NCI-H2171 (cell line): ENCODE measurements at places on chromosomes 2 and 18.
A peak's percentile ranks its signal among the peaks of the same experiment; 100 is the strongest.

GRCh38 chr2:40606862-40607261 lies 155.0 kb upstream of the SLC8A1 start:
- DNase-seq: no peak

DNA sequence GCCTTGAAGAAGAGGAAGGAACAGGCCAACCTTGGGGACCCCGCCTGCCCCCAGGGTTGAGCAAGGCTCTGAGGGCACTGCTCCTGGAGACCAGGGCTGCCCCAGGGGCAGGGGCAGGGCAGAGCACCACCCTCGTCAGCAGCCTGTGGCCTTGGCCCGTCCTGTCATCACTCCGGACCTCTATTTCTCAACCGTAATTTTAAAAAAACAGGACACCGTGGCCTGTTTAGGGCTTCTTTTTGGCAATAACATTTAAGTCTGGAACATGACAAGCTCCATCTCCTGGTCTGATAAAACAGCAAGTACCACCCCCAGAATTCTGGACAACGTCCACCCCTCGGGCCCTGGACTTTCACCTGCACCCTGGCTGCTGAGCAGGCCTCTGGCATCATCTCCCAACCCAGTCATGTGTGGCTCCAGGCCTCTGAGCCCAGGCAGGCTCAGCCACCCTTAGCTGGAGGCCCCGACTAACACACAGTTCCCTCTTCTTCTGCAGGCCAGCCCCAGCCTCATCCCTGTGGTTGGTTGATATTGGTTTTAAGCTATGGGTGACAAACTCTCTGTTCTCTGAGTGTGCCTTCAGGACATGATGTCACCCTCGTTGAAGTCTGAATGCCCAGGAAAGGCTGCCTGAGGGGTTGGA lies 22.6 kb upstream of the ID2 start:
- no peak for DNase-seq

- no peak for DNase-seq
Observed at GRCh38 chr2:129191530-129191929, 787.9 kb upstream of the RAB6C start.

GRCh38 chr2:158795195-158795924 lies at the start of gene DAPL1:
TSS of gene DAPL1 (plus strand) at chr2:158795317. CDS start at chr2:158795373, 56 bp downstream.
- peak; percentile 36 for DNase-seq

DNA sequence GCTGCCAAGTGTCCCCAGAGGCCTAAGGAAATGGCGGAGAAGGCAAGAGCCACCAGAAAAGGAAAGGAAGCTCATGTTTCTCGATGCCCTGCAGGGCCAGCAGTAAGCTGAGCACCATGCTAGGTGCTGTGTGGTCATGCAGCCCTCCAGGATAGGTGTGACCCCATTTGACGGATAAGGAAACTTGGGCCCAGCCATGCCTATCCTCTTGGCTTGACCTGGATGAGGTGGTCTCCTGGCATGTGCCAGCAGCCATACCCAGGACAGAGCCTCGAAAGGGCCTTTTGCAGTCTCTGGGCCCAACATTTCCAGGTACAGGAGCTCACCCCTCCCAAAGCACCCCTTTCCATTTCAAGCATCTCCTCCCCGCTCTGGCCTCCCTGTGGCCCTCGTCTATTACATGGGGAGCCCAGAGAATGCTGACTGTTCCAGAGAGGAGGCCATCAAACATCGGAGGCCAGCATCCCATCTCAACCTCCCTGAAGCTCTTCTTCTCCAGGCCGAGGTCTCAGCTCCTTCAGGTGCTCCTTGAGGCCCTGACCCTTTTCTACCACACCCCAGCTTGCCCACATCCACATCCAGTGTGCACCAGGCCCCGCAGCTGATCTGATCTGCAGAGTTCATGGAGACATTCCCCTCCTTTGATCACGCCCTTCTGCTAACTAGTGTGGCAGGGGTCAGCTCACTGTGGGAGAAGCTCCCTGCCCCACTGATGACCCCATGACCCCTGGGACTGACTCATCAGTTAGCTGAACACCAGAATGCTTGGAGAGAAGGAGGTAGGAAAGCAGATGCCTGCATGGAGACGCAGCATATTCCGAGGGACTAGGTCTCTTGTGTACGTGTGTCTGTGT lies 208.4 kb downstream of the TNS1 start:
- no peak for DNase-seq

DNA sequence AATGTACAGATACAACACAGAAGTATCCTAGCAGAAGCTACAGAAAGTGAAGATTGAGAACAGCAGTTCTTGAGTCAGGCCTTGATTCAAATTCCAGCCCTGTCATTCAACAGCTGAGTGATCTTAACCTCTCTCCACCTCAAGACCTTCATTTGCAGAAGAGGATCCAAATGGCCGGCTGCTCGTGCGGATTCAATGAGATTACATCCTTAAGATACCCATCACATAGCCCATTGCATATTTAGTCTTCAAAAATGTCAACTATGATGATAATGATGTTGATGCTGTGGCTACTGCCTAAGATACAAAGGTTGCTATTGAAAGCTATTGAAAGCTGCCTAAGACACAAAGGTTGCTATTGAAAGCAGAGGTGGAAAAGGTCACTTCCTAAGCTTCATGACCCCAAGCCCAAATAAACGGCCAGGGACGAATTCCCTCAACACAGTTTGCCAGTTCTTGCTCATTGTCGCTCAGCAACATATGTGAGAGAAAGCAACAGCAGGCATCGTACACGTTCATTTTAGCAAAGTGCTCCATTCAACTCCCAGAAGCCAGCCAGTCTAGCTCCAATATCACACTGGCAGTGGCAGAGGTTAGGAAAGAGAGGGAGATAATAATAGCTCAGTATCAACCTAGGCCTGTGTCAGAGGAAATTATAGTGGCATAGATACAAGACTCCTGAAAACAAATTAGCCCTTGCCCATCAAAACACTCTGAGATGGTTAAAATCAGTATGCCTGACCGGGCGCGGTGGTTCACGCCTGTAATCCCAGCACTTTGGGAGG lies 36.1 kb downstream of the MRPL35 start:
- no peak for DNase-seq

- DNase-seq: no peak
Observed at GRCh38 chr2:231160701-231161100, 35.9 kb upstream of the HTR2B start.

DNA sequence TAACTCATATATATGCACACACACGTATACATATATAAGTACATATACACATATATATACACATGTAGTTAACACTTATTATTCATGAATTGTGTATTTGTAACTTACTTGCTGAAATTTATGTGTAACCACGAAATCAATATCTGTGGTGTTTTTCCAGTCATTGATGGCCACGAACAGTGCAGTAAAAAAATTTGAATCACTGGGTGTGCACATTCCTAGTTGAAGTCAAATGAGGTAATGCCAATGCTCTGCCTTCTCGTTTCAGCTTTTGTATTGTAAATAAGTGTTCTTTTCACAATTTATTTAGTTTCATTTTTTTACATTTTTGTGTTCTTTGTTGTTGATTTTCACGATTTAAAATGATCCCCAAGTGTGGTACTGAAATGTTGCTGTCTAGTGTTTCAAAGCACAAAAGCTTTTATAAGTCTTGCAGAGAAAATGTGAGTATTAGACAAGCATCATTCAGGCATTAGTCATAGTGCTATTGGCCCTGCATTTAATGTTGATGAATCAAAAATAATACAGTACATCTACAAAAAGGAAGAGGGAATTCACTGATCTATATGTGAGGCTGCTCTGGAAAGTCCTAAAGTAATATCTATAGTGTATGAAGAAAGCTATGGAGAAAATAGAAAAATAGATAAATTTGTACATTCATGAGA lies 419.0 kb downstream of the DSC3 start:
- no peak for DNase-seq

- no peak for DNase-seq
Observed at GRCh38 chr18:33264566-33264965, 176.0 kb downstream of the CCDC178 start.

DNA sequence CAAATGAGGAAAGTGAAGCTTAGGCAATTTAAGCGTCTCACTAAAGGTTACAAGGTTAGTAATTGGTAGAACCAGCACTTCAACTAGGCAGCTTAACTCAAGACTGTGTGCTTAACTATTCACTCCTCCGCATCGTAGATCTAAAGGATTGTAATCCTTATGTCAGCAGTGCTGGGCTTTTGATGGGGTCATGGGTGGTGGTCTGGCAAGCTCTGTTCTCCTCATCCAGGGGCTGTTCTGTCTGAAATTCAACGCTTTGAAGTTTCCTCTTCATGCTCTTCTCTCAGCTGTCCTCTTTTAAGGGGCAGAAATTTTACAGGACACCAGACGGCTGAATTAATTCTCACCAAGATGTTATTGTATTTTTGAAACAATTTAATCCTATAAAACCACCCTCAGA lies 165.5 kb upstream of the FAM98A start:
- no peak for DNase-seq

- no peak for DNase-seq
Observed at GRCh38 chr2:115678129-115678528, 1235.7 kb downstream of the DPP10 start.

DNA sequence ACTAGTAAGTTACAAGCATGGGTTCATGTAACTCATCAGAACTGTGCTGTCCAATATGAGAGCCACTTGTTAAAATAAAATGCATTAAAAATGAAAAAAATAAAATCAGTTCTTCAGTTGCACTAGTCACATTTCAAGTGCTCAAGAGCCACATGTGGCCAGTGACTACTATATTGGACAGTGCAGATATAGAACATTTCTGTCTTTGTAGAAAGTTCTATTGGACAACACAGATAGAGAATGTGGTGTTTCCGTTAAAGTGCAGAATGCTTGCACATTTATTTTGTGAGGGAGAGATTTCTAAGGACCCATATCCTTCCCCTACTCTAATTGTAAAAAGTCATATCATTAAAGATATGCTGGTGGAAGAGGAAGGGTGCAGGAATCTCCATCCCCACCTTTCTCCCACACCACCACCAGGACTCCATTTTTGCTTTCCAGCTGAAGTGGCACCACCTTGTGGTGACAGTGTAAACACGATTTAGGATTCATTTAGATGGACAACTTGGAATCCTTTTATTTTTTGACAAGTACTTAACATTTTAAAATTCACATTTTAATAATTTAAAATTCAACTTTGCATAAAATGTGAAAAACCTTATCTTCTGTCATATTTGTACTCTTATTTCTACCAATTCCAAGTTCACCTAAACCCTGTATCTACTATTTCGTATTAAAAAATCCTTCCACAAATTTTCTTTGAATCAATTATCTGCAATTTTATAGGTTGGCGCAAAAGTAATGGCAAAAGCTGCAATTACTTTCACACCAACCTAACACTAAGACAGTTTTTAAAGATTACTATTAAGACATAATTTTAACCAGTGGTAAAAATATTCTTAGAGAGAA lies 9.4 kb upstream of the CD302 start:
- DNase-seq: peak; percentile 17

- no peak for DNase-seq
Observed at GRCh38 chr2:147630585-147630984, 214.2 kb upstream of the ACVR2A start.

GRCh38 chr18:5311301-5311989 lies 15.9 kb upstream of the ZBTB14 start:
- no peak for DNase-seq

GRCh38 chr2:60533101-60534051 lies 20.1 kb downstream of the BCL11A start:
- no peak for DNase-seq

DNA sequence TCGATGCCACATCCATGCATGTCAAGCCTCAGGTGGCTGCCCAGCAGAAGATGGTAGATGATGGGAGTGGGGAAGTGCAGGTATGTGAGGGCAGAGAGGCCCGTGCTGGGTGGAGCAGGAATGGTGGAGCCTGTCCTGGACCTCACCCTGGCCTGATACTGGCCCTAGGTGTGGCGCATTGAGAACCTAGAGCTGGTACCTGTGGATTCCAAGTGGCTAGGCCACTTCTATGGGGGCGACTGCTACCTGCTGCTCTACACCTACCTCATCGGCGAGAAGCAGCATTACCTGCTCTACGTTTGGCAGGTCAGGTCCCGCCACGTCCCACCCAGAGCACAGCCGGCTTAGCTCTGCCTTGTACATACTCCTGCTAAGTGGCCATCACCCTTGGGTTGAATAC lies 13.0 kb downstream of the VIL1 start:
- DNase-seq: no peak

GRCh38 chr2:25105336-25106085 lies 62.9 kb downstream of the POMC start:
- no peak for DNase-seq

DNA sequence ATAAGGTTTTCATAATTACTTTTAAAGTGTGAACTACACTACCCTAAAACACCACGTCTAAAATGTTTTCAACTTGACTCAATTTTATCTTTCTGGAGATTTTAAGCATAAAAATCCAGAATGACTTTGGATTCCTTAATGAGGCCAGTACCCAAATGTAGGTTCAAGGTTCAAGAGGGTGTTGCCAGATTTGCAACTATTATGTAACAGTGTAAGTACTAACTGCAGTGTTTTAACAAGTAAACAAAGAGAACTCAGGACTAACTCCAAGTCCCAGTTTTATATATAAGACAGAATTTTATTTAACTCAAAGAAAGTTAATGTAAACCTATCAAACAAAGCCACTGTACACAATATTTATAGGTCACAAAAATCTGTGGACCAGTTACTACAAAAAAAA lies 5.7 kb downstream of the HIBCH start:
- no peak for DNase-seq

GRCh38 chr18:49988101-49988500 lies 174.8 kb upstream of the ACAA2 start:
- no peak for DNase-seq

DNA sequence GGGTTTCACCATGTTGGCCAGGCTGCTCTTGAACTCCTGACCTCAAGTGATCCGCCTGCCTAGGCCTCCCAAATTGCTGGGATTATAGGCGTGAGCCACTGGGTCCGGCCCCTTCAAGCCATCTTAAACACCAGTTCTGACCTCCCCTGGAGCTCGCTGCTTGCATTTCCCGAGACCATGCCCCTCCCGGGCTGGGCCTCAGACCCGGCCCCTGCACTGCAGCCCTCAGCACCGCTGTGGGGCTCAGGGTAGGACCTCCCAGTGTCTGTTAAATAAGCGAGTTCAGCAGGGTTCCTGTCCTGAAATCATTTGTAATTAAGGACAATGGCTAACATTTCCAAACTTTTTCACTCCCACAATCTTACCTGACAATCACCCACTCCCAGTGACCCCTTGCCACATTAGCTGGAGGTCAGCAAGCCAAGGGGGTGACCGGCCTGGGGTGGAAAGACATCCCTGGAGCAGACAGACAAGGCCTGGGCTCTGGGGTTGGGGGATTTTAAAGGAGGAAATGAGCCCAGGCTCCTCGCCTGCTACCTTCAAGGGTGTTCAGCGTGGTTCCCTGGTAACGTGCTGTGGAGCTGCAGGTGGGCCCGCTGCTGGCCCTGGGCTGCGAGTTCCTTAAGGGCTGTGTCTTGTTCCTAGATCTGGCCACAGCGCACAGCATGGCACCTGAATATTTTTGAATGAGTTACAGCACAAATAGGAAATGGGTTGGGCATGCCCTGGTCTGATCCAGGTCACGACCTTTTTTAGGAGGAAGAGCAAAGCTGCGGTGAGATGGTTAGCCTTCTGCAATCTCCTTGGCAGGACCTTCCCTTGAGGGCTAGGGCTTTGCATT lies 15.1 kb downstream of the CYS1 start:
- no peak for DNase-seq
